CD4-positive, alpha-beta T cell treated with Interleukin-21 for 1 hour (primary cell): ENCODE measurements at places on chromosomes 2 and 18.
A peak's percentile ranks its signal among the peaks of the same experiment; 100 is the strongest.

DNA sequence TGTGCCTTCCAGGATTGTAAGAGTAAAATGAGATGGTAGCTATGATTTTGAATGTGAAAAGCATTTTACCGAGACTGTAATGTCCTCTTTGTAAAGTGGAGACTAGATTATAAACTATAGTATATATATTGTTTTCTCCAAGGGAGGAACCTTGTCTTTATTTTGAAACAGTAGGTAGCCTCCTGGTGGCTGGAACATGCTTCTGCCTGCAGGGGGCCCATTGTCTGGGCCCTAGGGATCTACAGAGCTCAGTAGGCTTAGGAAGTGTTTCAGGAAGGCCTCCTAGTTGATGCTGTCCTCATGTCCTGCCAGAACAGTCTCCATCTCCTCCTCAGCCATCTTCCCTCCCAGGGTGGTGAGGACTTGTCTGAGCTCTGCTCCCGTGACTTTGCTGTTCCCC lies 3.0 kb downstream of the PIKFYVE start:
- DNase-seq: peak; percentile 10

GRCh38 chr18:79498662-79499061 lies 102.9 kb downstream of the NFATC1 start:
- no peak for DNase-seq

DNA sequence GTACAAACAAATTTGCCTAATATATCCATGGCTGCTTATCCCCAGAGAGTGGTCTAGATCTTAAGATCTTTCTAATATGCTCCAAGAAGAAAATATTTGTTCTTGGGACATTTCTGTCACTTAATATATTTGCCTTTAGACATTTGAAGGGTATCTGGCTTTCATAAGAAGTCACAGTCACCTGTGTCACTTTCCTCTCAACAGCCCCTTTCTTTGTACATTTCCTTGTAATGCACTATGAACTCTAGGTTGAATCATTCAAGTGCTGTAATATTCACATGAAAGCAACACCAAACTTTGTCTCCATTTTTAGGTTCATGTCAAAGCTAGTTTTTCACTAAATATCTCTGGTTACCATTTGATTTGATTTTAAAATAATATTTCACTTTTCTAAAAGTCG lies 41.4 kb upstream of the NABP1 start:
- DNase-seq: no peak

DNA sequence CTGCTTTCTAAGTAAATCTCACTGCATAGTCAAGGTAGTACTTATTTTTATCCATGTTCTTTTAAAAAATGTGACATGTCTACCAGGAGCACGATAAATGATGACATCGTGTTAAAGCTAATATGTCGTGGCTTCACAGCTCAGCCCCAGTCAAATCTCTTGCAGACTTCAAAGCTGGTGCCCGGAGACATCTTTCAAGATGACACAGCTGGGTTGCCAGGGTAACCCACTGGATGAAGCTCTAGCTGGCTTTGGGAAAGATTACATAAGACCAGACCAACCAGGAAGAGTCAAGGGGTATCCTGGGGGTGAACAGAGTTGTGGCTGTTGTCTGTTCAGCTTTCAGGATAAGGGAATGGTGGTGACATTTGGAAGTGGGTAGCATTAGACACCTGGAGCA lies 67.8 kb downstream of the VSNL1 start:
- no peak for DNase-seq

- no peak for DNase-seq
Measured at GRCh38 chr2:45000341-45000901, 8.8 kb downstream of the SIX2 start.

DNA sequence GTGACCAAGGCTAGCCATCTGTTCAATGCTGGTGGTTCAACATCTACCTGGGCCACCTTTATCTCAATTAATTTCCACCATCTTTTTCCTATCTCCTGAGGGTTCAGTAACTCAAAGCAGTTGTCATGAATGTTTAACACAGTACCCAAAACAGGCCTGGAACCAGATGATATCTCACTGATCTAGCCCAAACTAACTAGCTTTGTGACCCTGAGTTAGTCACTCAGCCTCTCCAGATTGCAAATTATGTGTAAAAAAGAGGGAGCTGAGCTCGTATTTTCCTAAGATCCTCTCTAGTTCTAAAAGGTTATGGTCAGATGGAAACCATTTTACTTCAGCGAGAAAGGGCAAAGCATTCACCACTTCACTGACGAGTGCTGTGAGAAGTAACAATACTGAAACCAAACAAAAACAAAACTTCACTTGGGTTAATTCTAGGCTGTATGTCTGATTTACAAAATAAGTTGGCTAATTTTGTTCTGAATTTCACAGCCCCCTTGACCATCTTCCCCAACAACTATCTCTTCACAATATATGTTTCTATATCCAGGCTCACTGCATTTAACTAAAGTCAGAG lies 14.8 kb downstream of the SPRED2 start:
- no peak for DNase-seq

DNA sequence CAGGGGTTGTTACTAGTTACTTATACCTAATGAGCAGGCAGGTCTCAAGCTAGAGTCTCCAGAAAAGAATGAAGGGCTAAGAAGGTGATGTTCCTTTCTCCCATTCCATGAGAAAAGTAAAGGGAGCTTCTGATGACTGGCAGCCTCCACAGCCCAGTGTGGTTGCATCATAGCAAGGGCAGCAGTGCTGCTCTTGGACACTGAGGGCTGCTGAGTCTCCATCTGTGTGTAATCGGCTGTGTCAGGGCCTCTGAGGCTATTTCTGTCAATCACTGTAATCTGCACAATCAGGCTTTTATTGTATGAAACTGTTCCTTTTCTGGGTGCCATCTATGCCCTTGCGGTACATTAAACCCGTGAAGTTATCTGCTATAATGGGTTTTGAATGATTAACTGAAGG lies 164.1 kb upstream of the FBXO11 start:
- DNase-seq: no peak

- no peak for DNase-seq
Measured at GRCh38 chr2:99485824-99486223, 4.0 kb downstream of the REV1 start.

DNA sequence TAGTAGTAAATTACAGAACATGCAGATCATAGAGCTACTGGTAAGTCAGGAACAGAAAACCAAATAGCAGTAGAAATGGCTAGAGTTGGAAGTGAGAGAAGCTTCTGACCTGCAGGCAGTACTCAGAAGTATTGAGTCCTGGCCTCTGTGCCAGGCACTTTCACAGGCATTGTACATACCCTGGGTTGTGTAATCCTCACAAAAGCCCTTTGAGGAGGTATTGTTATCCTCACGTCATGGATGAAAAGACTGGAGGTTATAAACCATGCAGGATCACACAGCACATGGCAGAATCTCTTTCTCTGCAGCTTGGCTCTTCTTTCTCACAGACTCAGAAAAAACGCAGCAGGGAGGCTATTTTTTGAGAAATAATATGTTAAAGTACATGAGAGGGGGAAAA lies 789.3 kb upstream of the FAM98A start:
- no peak for DNase-seq

DNA sequence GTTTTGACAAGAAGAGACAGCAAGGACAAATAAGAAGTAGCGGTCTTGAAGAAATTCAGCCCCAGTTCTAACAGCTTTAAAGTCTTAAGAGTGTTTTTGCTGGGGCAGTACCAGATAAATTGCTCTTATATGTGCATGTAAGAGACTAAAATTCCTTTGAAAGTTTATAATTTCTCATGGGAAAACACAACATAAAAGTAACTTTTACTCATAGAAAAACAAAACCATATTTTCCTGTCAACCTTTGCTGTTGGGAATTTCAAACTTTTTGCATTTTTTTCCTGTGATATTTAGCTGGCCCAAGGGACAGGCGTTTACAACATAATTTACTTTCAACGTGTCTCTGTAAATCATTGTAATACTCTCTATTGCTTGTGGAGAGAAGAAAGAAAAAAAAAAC lies 767.8 kb upstream of the ZEB2 start:
- no peak for DNase-seq

- DNase-seq: no peak
Measured at GRCh38 chr2:28471214-28471613, 24.6 kb upstream of the PLB1 start.

DNA sequence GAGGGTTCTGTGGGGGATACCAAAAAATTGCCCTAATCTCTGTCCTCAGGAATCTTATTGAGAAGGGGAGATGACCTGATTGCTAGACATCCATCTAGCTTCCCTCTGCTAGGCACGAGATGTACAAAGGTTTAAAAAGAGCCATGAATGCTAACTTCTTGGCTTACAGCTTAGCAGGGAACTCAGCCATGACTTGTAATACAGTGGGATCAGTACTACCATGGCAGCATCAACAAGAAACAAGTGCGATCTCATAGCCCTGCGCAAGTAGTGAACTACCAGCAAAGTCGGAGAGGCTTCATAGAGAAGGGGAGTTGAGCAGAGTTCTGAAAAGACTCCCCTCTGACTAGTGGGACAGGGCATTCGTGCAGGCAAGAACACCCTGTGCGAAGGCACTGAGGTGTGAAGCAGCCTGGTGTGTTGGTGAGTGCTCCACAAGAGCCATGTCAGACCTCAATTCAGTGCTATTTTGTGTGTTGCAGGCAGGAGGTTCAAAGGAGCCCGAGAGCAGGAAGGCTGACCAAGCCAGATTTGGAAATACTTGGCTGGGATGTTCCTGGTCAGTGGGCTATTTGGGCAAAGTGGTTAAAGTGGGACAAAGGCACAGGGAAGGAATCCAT lies 130.0 kb downstream of the FMNL2 start:
- no peak for DNase-seq

GRCh38 chr18:60485201-60485600 lies 112.6 kb upstream of the MC4R start:
- no peak for DNase-seq

DNA sequence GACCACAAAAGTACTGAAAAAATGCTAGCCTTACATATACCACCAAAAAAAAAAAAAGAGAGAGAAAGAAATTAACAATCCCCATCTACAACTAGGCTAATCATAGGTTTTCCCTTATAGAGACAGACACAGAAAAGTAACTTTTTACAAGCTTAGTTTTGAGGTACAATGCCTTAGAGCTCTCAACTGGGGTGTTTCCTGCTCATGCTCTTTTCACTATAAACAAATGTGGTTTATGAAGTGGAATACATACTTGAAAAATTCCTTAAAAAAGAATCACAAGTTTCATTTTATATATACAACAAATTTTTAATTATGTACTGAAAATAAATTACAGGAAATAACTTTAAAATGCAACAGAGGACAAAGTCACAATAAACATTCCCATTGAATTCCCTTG lies 82.5 kb downstream of the ATL2 start:
- DNase-seq: no peak

- DNase-seq: no peak
Measured at GRCh38 chr2:9373476-9373875, 49.9 kb downstream of the ITGB1BP1 start.

DNA sequence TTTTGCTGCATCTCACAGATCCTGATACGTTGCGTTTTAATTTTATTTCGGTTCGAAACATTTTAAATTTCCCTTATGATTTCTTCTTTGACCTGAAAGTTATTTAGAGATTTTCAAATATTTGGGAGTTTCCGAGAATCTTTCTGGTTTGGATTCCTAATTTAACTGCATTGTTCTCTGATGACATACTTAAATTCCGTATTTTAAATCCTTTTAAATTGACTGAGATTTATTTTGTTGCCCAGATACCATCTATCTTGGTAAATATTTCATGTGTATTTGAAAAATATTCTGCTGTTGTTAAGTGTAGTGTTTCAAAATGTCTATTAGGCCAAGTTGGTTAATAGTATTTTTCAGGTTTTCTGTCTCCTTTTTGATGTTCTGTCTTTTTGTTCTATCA lies 37.7 kb downstream of the MROH2A start:
- no peak for DNase-seq

DNA sequence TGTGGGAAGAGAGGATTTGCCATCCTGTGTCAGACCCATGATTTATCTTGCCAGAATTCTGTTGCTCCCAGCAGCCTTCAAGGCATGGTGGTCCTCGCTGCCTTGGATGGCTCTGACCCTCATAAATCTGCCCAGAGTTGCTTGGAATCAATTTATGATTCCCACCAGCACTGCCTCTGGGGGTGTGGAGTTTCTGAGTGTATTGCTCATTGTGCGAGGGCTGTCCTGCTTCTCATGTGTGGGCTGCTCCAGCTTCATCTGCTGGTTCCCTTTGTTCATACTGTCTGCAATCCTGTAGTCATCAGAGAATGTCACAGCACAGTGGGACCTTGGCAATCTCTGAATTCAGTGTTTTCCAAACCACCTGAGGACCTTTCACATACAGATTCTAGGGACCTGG lies 139.8 kb downstream of the CLIP4 start:
- no peak for DNase-seq

- no peak for DNase-seq
Measured at GRCh38 chr2:50769406-50770181, 262.3 kb downstream of the NRXN1 start.

- DNase-seq: no peak
Measured at GRCh38 chr2:190916829-190917228, 36.2 kb downstream of the GLS start.

GRCh38 chr2:55302241-55302640 lies 33.2 kb upstream of the MTIF2 start:
- peak; percentile 7 for DNase-seq
